H1 (cell line): ENCODE measurements at places on chromosomes 11 and 22.

GRCh38 chr11:43366677-43367076 lies 8.0 kb downstream of the TTC17 start:
- no peak for DNase-seq
- H3K27ac ChIP-seq: no peak overlapping the region
- H3K4me1 ChIP-seq: no peaks in the 10 kb centered on the region
- H3K36me3 ChIP-seq: peaks cover 14% of the 10 kb centered on the region
- no peaks in the 10 kb centered on the region for H3K27me3 ChIP-seq

DNA sequence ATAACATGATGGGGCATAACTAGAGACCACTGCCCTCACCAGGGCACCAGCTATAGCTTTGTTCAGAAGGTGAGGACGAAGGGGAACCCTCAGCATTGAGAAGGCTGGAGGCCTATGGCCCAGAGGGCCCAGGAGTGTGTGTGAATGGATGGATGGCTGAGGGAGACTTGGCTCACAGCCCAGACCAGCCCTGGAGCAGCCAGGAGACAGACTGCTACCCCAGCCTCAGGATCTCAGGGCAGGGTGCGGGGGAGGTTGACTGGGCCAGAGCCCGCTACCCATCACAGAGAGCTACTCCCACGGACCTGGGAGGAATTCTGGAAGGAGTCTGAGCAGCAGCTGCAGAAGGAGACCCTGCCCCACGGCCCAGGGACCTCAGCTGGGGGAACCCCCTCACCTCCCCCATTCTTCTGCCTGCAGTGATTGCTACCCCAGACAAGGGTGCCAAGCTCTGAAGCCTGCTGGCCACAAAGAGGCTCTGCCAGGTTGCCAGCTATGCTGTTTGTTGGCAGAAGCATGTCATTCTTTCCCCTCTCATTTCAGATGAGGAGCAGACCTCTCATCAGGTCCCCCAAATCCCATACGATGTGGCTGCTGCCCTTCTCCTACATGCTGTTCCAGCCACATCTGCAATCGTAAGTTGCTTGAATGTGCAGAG lies 5.4 kb upstream of the CSDC2 start:
- H3K27me3 ChIP-seq: no peaks in the 10 kb centered on the region
- no peak overlapping the region for H3K27ac ChIP-seq
- H3K36me3 ChIP-seq: no peaks in the 10 kb centered on the region
- H3K4me3 ChIP-seq: no peak overlapping the region

- no peaks in the 10 kb centered on the region for H3K27me3 ChIP-seq
- DNase-seq: no peak
- no peak overlapping the region for H3K27ac ChIP-seq
- no peaks in the 10 kb centered on the region for H3K36me3 ChIP-seq
- H3K4me3 ChIP-seq: no peak overlapping the region
Measured at GRCh38 chr11:95948637-95949036, 24.7 kb upstream of the MTMR2 start.

DNA sequence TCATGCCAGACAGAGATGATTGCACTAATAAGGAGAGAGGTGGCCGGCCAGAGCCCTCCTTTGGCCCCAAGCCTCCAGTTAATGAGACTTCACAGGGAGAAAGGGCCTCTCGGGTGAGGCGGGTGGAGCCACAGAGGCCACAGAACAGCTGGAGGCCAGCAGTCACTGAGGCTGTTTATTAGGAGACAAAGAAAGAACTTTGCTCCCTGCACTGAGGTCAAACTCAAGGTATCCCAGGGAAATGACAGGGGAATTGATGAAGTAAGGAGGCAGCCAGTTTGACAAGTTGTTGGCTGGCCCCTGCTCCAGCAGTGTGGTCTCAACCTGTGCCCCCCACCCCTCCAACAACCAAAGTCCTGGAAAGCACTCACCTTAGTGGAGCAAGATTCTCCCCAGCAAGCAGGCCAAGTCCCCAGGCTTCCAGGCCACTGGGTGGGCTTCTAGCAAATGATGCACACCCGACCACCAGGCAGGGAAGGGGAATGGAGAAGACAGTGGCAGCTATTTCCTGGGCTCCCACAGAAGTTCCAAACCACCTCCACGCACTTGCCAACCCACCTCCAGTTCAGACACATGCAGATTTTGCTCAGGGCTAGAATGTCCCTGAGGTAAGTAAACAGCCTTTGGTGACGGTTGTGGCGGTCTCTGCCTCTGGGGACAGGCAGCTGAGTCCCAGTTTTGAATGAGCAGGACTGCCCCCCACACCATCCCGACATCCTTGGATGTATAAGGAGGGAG lies 53.2 kb downstream of the RPUSD4 start:
- H3K27ac ChIP-seq: no peak overlapping the region
- no peaks in the 10 kb centered on the region for H3K36me3 ChIP-seq
- peaks cover 29% of the 10 kb centered on the region for H3K4me1 ChIP-seq
- no peak for DNase-seq
- H3K27me3 ChIP-seq: no peaks in the 10 kb centered on the region

- no peak overlapping the region for H3K4me3 ChIP-seq
- H3K36me3 ChIP-seq: no peaks in the 10 kb centered on the region
- no peak overlapping the region for H3K27ac ChIP-seq
- H3K27me3 ChIP-seq: no peaks in the 10 kb centered on the region
Measured at GRCh38 chr22:21718499-21718898, 17.1 kb downstream of the YPEL1 start.

GRCh38 chr11:131666617-131667016 lies 296.2 kb downstream of the NTM start:
- DNase-seq: no peak
- no peak overlapping the region for H3K27ac ChIP-seq
- H3K4me3 ChIP-seq: no peak overlapping the region
- no peaks in the 10 kb centered on the region for H3K36me3 ChIP-seq
- H3K4me1 ChIP-seq: peaks cover 1% of the 10 kb centered on the region; the same call in 1 of the 2 replicates
- no peaks in the 10 kb centered on the region for H3K27me3 ChIP-seq

GRCh38 chr11:96506953-96507354 lies 117.1 kb downstream of the JRKL start:
- H3K27ac ChIP-seq: no peak overlapping the region
- H3K36me3 ChIP-seq: no peaks in the 10 kb centered on the region
- H3K27me3 ChIP-seq: no peaks in the 10 kb centered on the region

DNA sequence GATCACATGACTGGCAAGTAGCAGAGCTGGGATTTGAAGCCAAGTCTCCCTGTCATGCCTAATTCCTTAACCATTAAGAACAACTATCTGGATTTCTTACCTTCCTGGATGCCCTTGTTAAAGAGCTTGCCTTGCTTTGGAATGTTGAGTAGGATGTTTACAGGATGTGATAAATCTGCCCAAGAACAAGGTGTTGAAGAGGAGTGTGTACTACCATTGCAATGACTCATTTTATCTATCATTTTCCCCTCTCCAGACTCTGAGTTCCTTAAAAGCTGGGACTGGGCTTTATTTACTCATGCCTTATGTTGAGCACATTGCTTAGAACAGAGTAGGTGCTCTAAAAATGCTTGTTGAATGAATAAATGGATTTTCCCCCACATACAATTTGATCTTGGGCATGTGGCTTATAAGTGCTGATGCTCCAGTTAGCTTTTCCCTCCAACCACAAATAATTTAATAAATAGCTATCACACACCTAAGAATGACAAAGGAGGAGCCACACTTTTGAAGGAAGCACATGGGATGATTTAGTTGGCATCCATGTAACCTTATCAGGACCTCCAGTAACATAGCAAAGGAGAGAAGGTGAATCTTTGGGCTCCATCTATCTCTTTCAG lies 268.6 kb upstream of the SESN3 start:
- H3K27me3 ChIP-seq: no peaks in the 10 kb centered on the region
- DNase-seq: no peak
- no peak overlapping the region for H3K27ac ChIP-seq
- no peak overlapping the region for H3K4me3 ChIP-seq

DNA sequence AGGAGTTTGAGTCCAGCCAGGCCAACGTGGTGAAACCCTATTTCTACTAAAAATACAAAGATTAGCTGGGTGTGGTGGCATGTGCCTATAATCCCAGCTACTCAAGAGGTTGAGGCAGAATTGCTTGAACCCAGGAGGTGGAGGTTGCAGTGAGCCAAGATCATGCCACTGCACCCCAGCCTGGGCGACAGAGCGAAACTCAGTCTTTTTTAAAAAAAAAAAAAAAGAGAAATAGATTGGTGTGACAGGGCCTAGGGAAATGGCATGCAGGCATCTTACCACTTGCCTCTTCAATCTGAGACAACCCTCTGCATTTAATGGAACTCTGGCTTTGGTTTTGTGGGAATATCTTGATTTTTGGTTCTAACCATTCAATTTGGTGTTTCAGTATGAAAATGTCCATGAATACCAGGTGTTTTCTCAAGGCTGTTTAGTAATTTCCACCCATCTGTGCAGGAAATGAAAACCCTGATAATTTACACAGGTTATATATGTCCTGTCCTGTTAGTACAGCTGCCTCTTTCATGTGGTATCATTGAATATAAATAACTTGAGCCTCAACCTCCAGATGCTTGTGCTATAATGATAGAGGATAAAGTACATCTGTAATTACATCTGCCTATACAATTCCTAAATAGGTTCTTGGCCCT lies 8.4 kb downstream of the XBP1 start:
- no peak overlapping the region for H3K4me3 ChIP-seq
- no peak overlapping the region for H3K27ac ChIP-seq
- H3K4me1 ChIP-seq: no peaks in the 10 kb centered on the region
- DNase-seq: no peak

- DNase-seq: peak; percentile 70
- H3K4me3 ChIP-seq: no peak overlapping the region
Measured at GRCh38 chr11:45964911-45965389, 42.5 kb downstream of the LARGE2 start.

DNA sequence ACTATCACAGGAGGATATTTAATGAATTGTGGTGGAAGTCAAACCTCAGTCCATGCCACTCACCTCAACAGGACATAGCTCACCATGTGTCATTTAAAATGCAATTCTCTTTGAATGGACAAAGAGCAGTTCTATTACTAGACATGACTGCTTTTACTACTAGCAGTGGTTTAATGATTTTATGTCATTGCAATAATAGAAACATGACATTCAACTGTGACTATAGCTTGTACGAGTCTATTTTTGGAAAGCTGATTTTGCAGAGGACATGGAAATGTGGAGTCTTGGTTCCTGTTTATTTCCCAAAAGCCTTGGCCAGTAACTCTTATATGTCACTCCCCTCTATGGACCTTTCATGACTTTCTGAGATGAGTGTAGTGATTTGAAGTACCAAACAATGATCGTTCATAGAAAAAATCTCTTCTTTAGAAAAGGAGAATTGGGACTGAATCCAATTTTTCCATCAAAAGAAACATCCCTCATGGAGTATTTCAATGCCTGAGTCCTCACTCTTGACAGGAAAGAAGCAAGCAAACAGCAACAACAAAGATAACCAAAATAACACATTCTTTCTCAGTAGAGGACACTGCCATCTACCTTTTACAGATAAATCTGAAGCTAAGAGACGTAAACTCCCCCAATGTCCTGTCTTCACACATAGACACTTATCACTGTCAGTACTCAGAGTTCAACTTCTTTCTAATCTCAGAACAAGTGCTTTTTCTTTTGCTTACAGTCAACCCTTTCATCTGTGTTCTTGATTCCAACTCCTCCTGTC lies 233.4 kb downstream of the LRRC4C start:
- H3K36me3 ChIP-seq: no peaks in the 10 kb centered on the region
- DNase-seq: no peak
- H3K27me3 ChIP-seq: no peaks in the 10 kb centered on the region

DNA sequence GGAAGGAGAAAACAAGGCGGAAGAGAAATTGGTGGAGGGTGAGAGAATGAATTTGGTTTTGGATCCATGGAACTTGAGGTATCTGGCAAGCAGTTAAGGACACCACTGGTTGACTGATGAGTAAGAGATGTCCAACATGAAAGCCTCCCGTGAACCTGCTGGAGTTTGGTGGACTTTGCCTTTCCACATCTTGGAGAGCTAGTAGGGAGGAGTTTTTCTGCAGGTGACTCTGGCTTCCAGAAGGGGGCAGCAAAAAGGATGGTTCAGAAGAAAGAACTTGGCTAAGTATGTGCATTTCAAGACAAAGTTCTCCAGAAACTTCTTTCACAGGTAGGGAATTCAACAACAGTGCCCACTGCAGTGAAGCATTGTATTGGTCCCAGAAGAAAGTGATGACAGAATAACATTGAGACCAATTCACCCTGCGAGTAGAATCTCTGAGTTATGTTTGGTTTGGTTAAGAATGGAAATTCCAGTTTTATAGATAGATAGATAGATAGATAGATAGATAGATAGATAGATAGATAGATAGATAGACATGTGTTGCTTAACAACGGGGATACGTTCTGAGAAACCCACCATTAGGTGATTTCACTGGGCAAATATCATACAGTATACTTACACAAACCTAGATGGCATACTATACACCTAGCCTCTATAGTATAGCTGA lies 28.5 kb downstream of the DCDC1 start:
- H3K27me3 ChIP-seq: no peaks in the 10 kb centered on the region
- DNase-seq: peak; percentile 1
- no peaks in the 10 kb centered on the region for H3K36me3 ChIP-seq
- no peak overlapping the region for H3K27ac ChIP-seq
- no peak overlapping the region for H3K4me3 ChIP-seq
- H3K4me1 ChIP-seq: no peaks in the 10 kb centered on the region

DNA sequence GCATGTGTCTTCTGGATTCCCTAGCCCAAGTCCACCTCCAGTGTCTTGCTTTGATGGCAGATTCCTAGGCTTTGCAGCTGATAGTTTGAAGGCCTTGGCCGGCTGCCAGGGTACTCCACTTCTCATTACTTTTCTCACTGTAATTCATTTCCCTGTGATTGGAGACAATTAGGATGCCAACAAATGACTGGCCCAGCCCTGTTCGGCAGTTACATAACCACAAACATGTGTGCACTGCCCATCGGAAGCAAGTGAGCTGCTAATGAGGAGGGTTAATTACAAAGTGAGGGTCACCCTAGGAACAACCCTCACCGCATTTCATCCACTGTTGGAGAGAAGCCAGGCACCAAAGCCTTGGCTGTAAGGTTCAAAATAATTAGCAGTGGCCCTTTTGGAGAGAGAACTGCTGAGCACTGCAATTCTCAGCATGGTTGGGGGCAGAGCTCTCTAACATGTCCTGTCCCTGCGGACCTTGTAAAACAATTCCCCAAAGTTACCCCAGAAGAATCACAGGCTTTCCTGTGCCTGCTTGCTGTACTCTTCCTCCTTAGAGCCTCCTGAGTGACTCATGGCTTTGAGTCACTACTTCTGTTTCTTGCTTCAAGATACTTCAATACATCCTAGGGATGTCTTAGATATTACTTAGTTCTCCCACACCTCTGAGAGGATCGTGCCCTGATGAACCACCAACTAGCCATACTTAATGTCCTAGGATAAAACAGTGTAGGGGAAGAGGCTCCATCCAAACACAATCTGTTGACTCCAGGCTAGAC lies 109.7 kb upstream of the GALNT18 start:
- H3K27me3 ChIP-seq: no peaks in the 10 kb centered on the region
- no peak overlapping the region for H3K4me3 ChIP-seq
- no peak for DNase-seq

GRCh38 chr22:49357661-49358440 lies 469.8 kb downstream of the BRD1 start:
- H3K36me3 ChIP-seq: no peaks in the 10 kb centered on the region
- no peaks in the 10 kb centered on the region for H3K27me3 ChIP-seq
- DNase-seq: peak; percentile 38
- H3K27ac ChIP-seq: no peak overlapping the region

- no peak overlapping the region for H3K4me3 ChIP-seq
- H3K27me3 ChIP-seq: no peaks in the 10 kb centered on the region
- peaks cover 3% of the 10 kb centered on the region; the same call in 1 of the 2 replicates for H3K4me1 ChIP-seq
Measured at GRCh38 chr11:63480039-63480438, 10.9 kb downstream of the PLAAT5 start.
